ENCODE measurements at places on chromosomes 2 and 18. TPM values are rescaled to one million over a fixed set of nuclear protein-coding genes. Genes with fewer than 3 reads are reported as not detected.

- no peak for DNase-seq
Observed at GRCh38 chr2:61335187-61335586, 135.7 kb downstream of the USP34 start.

GRCh38 chr2:32228181-32228580 lies 36.5 kb downstream of the NLRC4 start:
- DNase-seq = no peak

DNA sequence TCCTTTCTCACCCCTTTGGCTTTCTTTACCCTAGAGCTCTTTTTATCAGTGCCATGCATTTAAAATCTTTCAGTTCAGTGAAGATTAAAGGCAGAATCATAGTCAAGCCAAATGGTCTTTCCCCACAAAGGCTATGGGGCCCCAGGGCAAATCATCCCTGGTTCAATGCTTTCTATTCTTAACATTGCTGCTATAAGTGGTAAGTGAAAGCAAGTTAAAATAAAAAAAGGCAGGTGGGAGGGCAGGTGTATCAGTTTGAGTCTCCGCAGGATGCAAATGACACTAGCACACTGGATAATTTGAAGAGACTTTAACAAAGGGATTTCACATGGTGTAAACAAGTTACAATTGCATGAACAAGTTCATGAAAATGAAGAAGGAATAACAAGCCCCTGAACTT lies 757.4 kb downstream of the SATB2 start:
- no peak for DNase-seq

The PLB1 gene
- total RNA-seq = 8.8 TPM

- DNase-seq = no peak
Observed at GRCh38 chr18:60053747-60054304, 154.0 kb downstream of the PMAIP1 start.

GRCh38 chr18:24157855-24158254 lies 19.0 kb downstream of the CABYR start:
- DNase-seq = no peak
